Osteocyte (in vitro differentiated cells): ENCODE measurements at places on chromosomes 1 and 21. TPM values are rescaled to one million over a fixed set of nuclear protein-coding genes. Genes with fewer than 3 reads are reported as not detected.
A peak's percentile ranks its signal among the peaks of the same experiment; 100 is the strongest.

AKR7A3 gene
- total RNA-seq = 1.5 and 2.1 TPM in 2 replicates

- H3K36me3 ChIP-seq = no peaks in the 10 kb centered on the region
- DNase-seq = peak; percentile 25
- H3K27ac ChIP-seq = no peak overlapping the region
- no peaks in the 10 kb centered on the region for H3K4me1 ChIP-seq
- no peak overlapping the region for H3K4me3 ChIP-seq
- no peaks in the 10 kb centered on the region for H3K27me3 ChIP-seq
Observed at GRCh38 chr1:245807306-245807705, 652.5 kb downstream of the KIF26B start.

DNA sequence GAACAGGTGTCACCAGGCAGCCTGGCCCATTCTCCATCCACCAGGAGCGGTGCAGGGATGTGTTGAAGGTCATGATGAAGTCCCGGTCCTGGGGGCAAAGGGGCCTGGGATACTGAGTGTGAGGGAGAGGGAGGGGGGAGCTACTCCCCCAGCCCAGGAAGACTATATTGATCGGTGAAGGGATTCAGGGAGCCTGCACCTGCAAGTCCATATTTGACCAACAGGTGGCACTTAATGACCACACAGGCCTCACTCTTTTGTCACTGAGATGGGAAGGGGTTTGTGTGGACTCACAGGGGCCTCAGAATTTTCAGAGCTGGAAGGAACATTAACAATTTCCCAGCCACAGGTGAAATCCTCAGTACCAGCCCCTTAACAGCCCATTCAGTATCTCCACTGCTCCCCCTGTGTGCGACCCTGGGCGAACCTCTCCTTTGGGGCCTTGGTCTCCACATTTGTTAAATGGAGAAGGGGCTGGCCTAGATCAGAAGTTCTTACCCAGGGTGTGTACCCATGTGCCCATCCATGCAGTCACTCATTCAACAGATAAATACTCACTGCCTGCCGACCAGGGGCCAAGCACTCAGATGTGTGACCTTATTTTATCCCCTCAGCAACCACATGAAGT lies 55.6 kb downstream of the NKAIN1 start:
- peaks cover 7% of the 10 kb centered on the region for H3K27me3 ChIP-seq
- DNase-seq = no peak
- H3K36me3 ChIP-seq = no peaks in the 10 kb centered on the region
- H3K4me1 ChIP-seq = peaks cover 6% of the 10 kb centered on the region

DNA sequence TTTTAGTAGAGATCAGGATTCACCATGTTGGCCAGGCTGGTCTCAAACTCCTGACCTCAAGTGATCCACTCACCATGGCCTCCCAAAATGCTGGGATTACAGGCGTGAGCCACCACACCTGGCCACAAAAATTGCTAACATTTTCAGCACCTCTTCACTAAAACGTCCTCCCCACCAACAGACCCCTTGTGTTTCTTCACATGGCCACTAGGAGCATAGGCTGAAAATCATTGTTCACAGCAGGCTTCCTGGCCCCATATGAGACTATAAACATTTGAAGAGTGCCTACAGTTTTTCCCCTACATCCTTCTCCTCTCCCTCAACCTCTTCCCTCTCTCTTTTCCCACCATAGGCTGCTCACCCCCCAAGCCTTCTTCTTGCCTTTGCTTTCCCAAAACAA lies 28.0 kb upstream of the SFPQ start:
- no peaks in the 10 kb centered on the region for H3K36me3 ChIP-seq
- no peak overlapping the region for H3K27ac ChIP-seq
- H3K4me3 ChIP-seq = no peak overlapping the region
- no peaks in the 10 kb centered on the region for H3K27me3 ChIP-seq
- no peak for DNase-seq

SSBP3 gene
- 56.4 and 68.1 TPM in 2 replicates for total RNA-seq

DNA sequence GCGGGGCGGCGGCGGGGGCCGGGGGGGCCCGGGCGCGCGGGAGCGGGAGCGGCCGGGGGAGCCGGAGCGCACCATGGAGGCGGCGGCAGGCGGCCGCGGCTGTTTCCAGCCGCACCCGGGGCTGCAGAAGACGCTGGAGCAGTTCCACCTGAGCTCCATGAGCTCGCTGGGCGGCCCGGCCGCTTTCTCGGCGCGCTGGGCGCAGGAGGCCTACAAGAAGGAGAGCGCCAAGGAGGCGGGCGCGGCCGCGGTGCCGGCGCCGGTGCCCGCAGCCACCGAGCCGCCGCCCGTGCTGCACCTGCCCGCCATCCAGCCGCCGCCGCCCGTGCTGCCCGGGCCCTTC lies 546 bp downstream of the SKI start:
- DNase-seq = peak; percentile 82
- peaks cover 14% of the 10 kb centered on the region for H3K36me3 ChIP-seq
- peak overlapping the region; percentile 96 for H3K27ac ChIP-seq
- H3K27me3 ChIP-seq = no peaks in the 10 kb centered on the region
- H3K4me1 ChIP-seq = peaks cover 33% of the 10 kb centered on the region

VWA5B1 gene
- total RNA-seq = not detected in 2 replicates
